H4 (cell line): ENCODE measurements at places on chromosomes 3 and 15. TPM values are rescaled to one million over a fixed set of nuclear protein-coding genes. Genes with fewer than 3 reads are reported as not detected.

Gene FANCI
- 61.2 and 61.9 TPM in 2 replicates for total RNA-seq

DNA sequence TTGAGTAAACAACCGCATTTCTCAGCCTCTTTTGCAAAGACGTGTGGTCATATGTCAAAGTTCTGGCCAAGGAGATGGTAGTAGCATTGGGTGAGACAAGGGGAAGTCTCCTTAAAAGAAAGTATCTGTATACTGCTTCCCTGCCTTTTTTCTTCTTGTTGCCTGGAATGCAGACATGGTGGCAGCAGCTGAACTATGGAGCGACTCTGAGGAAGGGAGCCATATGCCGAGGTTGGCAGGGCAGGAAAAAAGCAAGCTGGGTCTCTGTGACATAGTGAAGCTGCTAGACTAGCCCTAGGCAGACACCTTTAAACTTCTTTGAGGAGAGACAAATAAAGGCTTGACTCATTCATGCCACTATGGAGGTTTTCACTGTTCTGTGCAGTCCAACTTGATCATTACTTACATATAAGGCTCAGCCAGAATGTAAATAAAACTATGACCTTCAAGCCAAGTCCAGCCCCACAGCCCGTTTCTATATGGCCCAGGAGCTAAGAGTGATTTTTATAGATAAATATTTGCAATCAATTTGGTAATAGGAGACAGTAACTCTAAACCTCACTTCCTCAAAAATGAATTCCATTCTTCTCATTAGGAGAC is 30.6 kb upstream of the PRICKLE2 start:
- DNase-seq, result no peak

- DNase-seq, result no peak
Observed at GRCh38 chr3:102619361-102619760, 184.5 kb downstream of the ZPLD1 start.

GRCh38 chr3:188389711-188390342 is 235.9 kb downstream of the LPP start:
- no peak for DNase-seq
